ENCODE measurements at places on chromosomes 1 and 21. TPM values are rescaled to one million over a fixed set of nuclear protein-coding genes. Genes with fewer than 3 reads are reported as not detected.

GRCh38 chr1:2980849-2981248, 40.4 kb upstream of the ACTRT2 start:
- DNase-seq = no peak

DNA sequence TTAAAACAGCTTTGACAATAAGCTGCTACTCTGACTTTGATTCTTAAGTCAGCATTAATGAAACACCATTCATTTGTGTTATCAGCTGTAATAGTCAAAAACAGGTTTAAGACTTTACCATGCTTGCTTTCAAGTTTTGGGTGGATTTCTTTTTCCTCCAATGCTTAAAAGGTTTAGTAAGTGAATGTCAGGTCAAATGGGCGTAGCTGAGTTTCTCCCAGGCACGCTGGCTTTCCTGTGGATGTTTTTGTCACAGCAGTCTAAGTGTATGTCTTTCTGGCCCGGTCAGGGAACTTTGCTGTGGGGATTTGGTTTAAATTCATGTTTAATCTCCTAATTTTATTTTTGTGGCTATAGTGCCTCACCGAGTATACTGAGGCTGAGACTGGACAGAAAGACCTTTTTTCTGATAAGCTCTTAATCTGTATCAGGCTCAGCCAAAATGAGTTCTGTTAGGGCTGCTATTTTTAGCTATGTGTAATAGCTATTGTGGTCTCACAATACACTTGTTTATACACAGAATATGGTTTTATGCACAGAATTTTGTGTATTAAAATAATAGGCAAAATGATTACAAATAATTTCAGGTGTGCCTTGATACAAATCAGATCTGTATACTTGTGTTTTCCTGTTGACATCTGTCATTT, 292.8 kb downstream of the DISC1 start:
- no peak for DNase-seq

- no peak for DNase-seq
These were observed 14.1 kb upstream of the KLHDC8A start for GRCh38 chr1:205370780-205371179.

DNA sequence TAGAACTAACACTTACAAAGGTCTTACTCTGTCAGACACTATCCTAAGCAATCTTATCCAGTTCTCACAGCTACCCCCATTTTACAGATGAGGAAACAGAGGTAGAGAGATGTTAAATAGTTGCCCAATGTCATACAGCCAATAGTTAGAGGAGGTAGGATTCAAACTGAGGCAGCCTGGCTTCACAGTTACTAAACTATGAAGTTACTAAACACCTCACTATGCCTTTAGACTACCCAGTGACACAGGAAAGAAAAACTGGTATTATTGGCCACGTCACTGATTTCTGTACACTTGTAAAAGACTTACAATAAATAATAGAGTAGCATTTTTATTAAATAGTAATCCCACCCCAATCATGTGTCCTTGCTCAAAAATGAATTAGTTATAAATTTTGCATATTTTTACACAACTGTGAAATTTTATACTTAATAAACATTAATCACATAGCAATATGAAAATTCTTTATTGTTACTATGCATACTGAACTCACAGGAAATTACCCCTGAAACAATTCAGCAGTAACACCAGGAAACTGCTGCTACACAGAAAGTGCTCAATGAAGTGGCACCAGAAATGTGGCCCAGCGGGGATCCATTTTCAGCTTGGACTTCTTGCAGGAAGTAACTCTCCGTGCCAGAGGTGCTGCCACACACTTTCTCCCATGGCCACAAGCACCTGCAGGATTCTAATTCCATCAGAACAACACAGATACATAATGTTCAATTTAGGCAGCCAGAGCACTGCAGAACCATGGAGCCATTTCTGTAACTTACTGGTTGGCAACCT, 69.4 kb downstream of the VAV3 start:
- no peak for DNase-seq

DNA sequence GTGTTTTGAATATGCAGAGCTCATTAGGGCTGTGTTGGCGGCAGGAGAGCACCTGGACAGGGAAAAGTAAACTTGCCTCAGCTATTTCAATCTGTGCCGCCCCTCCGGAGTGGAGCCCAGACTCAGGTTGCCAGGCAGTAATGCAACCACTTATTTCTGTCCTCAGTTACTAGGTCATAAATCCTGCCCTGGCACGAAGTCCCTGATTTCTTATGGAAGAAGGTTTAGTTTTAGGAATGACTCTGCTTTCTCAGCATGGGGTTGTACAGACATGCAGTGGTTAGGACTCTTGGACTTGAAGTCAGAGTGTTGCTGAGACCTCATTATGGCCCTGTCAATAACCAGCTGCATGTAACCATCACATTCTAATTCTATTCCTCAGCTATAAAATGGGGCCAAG, 98.3 kb upstream of the FGGY start:
- DNase-seq = no peak

MROH9 gene
- total RNA-seq = not detected

ACADM gene
- total RNA-seq = 39.2 TPM

RIPK4 gene
- total RNA-seq = not detected

DNA sequence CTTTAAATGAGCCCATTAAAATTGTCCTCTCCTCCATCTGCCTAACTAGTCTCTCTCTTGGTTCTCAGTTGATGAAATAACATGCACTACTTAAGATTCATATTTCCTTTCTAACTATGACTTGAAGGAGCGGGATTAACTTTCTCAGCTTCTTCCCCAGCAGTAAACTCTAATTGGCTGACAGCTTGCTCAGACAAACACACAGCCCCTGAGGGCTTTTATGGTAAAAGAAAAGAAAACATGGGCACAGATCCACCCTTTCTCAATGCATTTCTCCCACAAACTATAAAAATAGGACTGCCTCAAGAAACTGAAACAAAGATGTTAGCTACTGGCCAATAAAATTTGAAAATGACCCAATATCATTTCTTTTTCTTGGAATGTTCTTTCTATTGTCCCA, 703.1 kb downstream of the ADGRL2 start:
- no peak for DNase-seq

- DNase-seq = no peak
These were observed 17.3 kb downstream of the CSTB start for GRCh38 chr21:43758811-43759210.

DNA sequence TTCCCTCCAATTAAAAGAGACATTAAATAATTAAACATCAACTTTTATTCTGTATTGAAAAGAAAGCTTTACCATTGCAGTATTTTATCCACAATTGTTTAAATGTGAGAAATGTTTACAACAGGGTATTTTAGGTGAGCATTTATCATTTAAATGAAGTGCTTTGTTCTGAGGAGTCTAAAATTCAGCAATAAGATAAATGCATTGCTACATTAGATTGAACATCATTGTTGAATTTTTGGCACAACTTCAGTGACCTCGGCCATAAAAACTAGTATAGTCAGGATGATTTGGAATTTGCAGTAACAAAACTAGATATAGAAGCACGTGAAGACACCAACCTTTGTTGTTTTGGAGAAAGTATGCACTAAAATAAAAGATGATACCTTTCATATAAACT, 692.9 kb downstream of the USP25 start:
- DNase-seq = no peak

DNA sequence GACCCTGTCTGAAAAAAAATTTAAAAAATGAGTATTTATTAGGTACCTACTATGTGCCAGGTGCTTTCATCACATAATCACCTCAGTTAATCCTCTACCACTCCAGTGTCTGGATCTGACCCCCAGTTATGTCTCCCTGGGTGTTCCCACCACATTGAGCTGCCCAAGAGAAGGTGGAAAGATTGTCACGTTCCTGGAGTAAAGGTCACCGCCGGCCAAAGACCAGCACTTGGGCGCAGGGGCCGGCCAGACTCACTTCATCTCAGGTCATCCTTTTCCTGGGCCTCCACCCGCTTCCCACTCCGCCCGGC, 714 bp downstream of the PYCR2 start:
- no peak for DNase-seq

DNA sequence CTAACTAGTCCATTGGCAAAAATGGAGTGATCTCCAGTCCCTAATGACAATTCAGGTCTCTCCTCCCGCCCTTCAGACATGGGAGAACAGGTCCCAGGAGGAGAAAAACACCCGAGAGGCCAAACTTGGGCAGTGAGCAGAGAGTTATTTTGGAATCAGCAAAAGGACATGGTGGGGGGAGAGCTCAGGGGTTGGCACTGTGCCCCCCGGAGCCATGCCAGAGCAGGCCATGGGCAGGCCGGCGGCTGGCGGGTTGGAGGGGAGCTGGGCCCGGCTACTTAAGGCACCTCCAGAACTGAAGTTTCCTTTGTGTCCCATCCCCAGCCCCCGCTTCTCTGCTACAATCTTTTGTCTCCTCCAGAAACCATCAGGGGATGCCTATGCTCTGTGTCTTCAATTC, 7.1 kb downstream of the LGR6 start:
- DNase-seq = no peak

CCDC24 gene
- total RNA-seq = 1.3 TPM

FLG2 gene
- not detected for total RNA-seq

- no peak for DNase-seq
These were observed 5.5 kb downstream of the TADA1 start for GRCh38 chr1:166870584-166870983.
